ENCODE measurements at places on chromosomes 1 and 21. TPM values are rescaled to one million over a fixed set of nuclear protein-coding genes. Genes with fewer than 3 reads are reported as not detected.

Gene ZBTB8B
- polyA plus RNA-seq, result 0.25 TPM

GRCh38 chr1:23018661-23019093 lies 591 bp upstream of the KDM1A start:
- DNase-seq, result no peak

DNA sequence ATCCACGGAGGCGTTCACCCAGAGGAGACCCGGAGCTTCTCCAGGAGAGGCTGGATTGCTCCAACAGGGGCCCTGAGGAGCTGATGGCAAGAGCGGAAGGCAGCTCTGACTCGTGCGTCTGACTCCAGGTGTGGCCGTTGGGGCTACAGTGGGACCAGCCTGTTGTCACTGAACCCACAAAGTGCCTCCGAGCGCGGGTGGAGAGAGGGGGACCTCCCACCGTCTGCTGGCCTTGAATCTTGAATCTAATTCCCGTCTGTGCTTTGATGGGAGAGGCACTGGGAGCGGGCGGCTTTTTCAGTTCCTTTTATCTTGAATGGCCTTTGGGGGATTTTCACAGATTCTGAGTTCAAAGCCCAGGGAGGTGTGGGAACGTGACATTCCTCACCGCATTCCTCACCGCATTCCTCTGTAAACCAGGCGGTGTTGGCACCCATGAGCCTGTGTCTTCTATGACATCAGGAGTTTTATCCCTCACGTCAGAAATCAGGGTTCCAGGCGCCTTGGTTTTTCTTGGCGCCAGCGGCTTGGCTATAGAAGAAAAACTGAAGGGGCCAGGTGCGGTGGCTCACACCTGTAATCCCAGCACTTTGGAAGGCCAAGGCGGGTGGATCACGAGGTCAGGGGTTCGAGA lies 39.2 kb upstream of the COL18A1 start:
- no peak for DNase-seq

DNA sequence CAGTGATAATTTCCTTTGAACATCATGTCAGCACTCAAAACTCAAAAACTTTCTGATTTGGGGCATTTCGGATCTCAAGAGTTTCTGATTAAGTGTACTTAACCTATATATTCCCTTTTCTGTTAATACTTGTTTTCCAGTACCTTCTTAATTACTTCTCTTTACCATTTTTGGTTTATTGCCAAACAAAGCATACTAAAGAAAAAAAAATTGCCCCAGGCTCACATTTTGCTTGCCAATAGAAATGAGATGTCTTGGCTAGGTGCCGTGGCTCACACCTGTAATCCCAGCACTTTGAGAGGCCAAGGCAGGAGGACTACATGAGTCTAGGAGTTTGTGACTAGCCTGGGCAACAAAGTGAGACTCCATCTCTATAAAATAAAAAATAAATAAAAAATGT lies 4.8 kb downstream of the PSMD4 start:
- no peak for DNase-seq

DNA sequence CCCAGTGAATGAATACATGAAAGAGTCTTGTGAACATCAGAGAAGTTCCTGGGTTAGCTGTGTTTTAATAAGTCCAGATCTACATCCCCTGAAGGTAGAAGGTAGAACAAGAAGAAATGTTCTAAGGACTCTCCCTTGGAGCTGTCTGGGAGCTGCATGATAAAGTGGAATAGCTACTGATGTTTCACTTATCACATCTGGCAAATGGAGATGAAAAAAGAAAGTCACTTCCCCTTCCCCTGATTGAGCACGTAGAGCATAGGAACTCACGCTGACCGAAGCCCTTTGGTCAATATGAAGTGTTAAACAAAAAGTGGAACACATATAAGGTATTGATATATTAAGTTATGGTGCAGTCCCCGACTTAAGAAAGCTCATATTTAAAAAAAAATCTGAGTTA lies 53.2 kb upstream of the PARP1 start:
- no peak for DNase-seq

Gene COL11A1
- 4.1 TPM for polyA plus RNA-seq

DNA sequence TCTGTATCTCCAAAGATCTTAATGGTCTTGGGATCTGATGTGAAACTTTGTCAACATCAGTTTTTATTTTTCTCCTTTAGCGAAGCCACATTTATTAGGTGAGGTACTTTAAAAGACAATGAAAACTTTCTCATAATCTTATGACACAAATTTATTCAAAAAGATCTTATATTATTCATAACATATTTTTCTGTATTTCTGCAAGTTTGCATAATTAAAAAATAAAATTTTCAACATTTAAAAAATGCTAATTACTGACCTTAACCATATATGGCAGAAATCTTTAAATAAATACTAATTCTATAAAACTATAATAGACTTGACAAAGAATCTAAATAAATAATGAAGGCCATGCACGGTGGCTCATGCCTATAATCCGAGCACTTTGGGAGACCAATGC lies 72.5 kb downstream of the PRPF38A start:
- DNase-seq, result no peak

DNA sequence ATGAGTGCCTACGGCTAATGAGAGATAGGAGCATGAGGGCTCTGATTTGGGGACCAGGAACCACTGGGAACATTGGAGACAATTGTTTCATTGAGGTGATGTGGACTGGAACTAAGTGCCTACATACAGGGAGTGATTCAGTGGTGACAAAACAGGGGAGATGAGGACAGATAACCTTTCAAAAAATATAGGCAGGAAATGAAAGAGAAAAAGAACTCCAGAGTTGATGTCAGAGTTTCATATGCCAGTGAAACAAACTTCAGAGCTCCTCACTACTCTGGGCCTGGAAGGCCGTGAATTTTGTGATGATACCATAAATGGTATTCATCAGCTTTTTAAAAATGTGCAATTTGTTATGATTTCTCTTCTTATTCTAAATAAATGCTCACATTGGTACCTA lies 39.3 kb downstream of the FASLG start:
- DNase-seq, result no peak

DNA sequence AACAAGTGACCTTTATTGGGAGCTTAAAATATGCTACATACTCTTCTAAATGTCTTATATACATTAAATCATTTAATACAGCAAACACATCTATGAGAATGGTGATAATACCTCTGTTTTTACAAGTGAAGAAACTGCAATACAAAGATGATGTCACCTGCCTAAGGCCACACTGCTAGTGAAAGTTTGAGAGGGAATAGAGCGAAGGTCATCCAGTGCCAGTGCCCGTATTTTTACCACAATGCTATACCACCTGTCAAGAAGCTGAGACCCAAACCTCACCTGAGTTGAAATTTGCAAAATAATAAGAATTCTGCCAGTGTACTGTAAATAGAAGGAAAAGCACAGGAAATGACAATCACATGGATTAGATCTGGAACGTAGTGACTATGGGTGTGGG lies 200.4 kb upstream of the TMPRSS15 start:
- peak; percentile 77 for DNase-seq

GRCh38 chr1:6209661-6210580 lies 4.0 kb downstream of the RNF207 start:
- DNase-seq, result no peak

GRCh38 chr1:17632106-17632505 lies 92.6 kb downstream of the ARHGEF10L start:
- DNase-seq, result no peak

DNA sequence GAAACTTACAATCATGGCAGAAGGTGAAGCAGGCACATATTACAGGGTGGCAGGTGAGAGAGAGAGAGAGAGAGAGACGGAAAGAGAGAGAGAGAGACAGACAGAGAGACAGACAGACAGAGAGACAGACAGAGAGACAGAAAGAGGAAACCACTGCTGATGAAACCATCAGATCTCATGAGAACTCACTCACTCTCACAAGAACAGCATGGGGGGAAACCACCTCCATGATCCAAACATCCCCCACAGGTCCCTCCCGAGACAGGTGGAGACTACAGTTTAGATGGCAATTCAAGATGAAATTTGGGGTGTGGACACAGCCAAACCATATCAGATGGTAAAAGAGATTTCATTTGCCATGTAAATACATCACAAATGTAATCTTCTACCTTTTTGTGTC lies 708.1 kb downstream of the MRPL39 start:
- DNase-seq, result no peak

Gene ANKRD13C
- 19.0 TPM for polyA plus RNA-seq

- DNase-seq, result no peak
These were observed 56.9 kb downstream of the PTPRF start for GRCh38 chr1:43587594-43587993.

Gene TEX38
- polyA plus RNA-seq, result 0.09 TPM

DNA sequence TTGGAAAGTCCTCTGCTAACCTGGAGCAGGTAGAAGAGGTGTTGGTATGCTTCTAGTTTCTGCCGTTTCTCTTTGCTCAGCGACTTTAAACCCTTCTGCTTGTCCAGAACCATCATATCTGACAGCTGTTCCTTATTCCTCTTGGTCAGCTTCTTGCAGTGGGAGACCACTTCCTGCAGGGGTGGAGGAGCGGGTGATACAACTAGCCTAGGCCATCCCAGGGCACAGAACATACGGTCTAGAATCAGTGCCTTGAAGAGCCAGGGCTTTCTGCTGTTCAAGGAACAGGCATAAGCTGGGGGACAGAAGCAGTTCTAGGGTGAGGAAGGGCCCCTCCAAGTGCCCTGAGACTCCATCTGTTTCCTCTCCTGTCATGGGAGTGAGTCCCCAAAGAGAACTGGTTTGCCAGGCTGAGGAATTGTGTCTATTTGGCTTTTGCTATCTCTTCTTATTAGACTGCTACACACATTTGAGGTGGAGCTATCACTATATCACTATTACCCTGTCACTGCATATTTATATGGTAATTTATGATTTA lies 32.5 kb downstream of the IQGAP3 start:
- DNase-seq, result no peak

DNA sequence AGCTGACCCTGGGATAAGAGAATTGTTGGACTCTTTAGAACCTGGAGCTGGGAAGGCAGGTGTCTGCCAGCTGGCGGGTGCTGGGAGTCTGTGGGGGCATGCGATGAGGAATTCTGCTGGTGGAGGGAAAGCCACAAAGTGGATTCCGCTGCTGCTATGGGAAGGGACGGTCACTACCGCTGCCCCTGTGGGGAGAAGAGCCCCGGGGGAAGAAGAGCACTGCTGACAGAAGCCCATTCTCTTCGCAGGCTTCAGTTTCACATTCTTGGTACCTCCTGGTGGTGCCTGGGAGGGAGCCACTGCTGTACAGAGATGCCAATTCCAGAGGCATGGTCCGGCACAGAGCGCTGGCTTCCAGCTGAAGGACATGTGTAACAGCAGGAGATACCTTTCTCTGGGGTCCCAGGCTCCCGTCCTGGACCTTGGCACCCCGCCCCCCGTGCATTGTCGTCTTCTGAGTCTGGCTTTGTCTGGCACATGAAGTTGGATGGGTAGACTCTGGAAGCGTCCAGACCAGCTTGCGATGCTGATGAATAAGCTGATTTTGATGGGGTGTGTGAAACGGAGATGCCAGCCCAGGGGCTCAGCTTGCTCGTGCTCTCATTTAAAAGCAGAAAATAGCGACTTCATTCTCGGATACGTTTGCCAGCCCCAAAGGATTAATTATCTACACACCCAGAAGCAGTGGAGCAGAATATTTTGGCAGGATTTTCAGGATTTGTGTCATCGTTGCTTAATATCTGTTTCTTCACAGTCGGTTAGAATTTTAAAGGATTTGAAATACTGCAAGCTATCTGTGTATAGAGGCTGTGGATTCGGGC lies 13.2 kb downstream of the PDXK start:
- no peak for DNase-seq

GRCh38 chr1:41444785-41445184 lies 39.7 kb downstream of the EDN2 start:
- DNase-seq, result no peak

- DNase-seq, result no peak
These were observed 98.5 kb downstream of the ATF6 start for GRCh38 chr1:161864577-161864976.

Gene PYGO2
- 32.0 TPM for polyA plus RNA-seq
